T-helper 2 cell (primary cell): ENCODE measurements at places on chromosomes 1 and 21.

- DNase-seq = no peak
Observed at GRCh38 chr1:227940791-227941241, 6.9 kb downstream of the WNT9A start.

- no peak for DNase-seq
Observed at GRCh38 chr1:77039739-77040138, 172.5 kb downstream of the ST6GALNAC5 start.

DNA sequence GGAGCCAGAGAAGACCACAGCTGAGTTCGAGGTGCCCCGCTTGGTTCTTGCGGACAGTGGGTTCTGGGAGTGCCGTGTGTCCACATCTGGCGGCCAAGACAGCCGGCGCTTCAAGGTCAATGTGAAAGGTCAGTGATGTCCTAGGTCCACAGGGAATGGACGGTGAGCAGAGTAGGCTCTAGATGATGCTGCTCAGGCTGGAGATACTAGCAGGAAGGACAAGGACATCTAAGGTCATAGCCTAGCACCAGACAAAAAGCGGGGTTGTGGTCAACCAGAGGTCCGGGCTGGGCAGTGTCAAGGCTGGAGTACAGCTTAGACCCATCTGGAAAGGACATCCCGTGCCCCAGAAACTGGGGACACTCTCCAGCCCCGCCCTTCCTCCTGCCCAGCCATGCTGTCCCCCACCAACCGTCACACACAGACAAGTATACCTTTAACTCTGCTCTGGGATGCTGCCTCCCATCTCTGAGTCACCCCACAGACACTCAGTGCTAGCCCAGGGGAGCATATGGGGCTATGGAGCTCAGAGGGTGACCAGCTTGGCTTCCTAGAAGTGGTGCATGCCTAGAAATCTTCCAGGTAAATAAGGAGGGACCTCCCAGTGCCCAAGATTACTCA is 8.7 kb downstream of the TIE1 start:
- no peak for DNase-seq

GRCh38 chr21:29091033-29091432 is 17.6 kb upstream of the CCT8 start:
- DNase-seq = no peak

DNA sequence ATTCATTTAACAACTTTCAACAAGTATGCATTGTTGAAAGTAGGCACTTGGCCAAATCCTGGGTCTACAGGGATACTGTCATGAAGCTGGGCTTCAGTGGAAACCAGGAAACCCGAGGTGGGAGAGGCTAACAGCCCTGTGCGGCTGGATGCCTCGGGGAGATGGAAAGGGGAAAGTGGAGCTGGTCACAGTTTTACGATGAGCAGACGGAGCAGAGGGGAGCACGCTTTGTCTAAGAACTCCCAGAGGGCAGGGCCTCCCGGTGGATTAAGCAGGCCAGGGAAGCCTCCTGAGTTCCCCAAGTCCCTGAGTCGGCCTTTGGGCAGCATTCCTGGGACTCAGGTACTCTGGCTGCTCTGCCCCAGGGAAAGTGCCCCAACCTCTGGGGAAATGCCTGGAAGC is 23.8 kb downstream of the STUM start:
- no peak for DNase-seq

DNA sequence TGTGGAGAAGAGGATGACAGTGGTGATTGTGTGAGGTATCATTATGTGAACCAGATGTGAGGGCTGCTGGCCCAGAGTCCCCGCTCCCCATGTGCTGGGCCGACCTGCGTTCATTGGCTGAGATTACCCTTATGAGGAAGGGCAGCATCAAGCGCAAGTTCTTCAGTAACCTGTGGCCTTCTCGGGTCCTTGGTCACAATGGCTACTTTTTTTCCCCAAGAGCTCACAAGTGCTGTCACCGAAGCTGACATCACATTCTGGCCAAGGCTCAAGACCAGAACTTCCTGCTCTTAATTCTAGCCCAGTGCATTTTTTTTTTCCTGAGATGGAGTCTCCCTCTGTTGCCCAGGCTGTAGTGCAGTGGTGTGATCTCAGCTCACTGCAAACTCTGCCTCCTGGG is 262.9 kb downstream of the RHOU start:
- DNase-seq = no peak

GRCh38 chr21:34822942-34823341 is 154.1 kb downstream of the CLIC6 start:
- no peak for DNase-seq

- DNase-seq = no peak
Observed at GRCh38 chr1:39592069-39592468, 15.5 kb upstream of the PABPC4 start.

DNA sequence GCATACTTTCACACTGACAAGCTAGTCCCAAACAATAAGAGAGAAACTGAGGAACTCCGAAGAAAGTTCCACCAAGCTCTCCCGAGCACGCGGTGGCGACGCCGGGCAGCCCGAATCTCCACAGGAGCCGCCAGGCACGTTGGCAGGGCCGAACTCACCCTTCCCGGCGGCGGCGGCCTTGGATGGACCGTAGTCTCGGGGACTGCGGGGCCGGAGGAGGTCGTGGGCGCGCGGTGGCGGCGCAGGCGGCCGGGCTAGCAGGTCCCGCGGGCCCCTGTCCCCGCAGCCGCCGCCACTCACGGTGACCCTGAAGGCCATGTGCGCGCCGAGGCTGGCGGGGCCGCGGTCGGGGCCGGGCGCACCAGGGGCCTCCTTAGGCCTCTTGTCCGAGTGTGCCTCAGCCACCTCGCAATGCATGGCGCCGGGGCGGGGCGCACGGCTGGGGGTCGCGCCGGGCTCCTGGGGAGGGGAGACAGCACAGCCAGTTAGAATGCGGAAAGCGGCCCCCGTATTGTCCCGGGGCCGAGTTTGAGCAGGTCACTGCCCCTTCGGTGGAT is 1.2 kb downstream of the GLIS1 start:
- no peak for DNase-seq

DNA sequence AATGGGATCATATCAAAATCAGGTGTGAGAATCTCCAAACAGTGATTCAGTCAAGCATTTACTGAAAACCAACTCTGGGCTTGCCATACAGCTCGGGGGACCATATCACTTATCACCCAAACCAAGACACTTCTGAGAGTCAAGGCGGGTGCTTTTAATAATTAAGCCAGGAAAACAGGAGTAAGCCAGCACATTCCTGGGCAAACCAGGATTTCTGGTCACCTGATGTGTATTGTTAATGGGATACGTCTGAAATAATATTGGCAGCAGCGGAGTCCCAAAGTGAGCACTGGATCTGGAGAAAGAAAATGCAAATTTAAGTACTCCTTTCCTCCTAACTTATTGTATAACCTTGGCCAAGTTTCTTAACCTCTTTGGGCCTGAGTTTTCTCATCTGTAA is 17.6 kb downstream of the OSCP1 start:
- no peak for DNase-seq

DNA sequence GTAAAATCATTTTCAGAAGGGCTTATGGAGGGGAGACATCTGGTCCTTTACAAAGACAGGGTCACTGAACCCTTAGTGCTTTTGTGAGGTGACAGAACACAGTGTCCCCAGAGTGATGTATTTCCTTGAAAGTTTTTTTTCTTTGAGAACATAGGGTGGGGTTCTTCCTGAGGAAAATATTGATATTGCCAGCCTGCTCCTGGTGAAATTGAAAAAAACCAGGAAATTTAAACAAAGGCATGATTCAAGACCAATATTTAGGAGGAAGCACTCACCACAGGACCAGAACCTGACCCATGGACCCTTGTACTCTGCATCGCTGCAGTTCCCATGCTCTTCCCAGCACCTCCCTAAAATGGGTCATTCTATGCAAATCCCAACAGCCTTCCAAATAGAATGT is 63.7 kb downstream of the ST6GALNAC3 start:
- no peak for DNase-seq

- no peak for DNase-seq
Observed at GRCh38 chr1:13722808-13723360, 22.9 kb downstream of the PRDM2 start.

DNA sequence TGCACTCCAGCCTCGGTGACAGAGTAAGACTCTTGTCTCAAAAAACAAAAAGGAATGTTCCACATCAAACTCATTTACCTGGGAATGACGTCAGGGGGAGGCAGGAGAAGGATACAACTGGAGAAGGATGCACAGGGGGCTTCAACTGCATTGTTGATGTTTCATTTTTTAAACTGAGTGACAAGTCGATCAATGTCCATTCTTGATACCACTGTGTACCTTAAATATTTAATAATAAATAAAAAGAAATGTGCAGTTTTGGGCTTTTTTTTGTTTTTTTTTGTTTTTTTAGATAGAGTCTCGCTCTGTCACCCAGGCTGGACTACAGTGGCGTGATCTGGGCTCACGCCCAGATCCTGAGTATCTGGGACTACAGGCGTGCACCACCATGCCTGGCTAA is 35.8 kb downstream of the PLEKHO1 start:
- no peak for DNase-seq

DNA sequence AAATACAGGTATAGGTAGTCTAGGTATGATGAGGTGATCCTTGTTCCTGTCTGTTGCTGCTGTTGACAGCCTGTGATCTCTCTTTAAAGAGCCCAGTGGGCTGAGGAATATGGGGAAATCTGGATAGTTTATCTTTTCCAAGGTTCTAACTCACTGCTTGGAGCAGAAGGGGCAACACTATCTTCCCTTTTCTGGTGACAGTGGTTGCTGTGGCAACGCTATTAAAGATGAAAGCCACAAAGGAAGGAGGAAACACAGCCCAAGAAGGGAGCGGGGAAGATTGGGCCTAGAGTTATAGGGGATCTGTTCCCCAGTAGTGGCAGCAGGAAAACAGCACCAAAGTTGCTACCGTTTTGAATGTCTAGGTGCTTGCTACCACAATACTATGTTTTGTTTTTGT is 8.8 kb downstream of the PCP4L1 start:
- DNase-seq = no peak

DNA sequence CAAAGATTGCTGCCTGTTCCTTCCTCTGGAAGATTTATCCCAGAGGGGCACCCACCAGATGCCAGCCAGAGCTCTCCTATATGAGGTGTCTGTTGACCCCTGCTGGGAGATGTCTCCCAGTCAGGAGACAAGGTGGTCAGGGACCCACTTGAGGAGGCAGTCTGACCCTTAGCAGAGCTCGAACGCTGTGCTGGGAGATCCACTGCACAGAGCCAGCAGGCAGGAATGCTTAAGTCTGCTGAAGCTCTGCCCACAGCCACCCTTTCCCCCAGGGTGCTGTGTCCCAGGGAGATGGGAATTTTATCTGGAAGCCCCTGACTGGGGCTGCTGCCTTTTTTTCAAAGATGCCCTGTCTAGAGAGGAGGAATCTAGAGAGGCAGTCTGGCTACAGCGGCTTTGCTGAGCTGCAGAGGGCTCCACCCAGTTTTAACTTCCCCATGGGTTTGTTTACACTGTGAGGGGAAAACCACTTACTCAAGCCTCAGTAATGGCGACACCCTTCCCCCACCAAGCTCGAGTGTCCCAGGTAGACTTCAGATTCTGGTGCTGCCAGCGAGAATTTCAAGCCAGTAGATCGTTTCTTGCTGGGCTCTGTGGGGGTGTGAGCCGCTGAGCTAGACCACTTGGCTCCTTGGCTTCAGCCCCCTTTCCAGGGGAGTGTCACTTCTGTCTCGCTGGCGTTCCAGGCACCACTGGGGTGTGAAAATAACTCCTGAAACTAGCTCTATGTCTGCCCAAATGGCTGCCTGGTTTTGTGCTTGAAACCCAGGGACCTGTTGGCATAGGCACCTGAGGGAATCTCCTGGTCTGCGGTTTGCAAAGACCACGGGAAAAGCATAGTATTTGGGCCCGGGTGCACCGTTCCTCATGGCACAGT is 51.1 kb upstream of the PDC start:
- no peak for DNase-seq

DNA sequence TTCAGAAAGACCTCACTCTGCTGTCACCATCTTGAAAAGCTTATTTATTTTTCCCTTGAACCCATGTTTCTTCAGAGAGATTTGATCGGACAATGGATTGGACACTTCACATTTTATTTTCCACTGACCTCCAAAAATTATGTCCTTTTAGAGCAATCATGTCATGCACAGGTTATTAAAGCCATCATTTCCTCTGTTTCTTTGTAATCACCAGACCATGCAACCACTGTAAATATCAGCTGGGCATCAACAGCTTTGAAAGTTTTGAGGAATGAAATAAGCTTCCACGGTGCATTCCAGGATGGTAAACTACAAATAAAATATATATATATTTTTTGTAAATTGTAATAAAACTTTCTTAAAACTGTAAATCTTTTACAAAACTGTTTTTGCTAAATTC is 144.1 kb upstream of the ADAMTS5 start:
- no peak for DNase-seq

GRCh38 chr21:18298228-18298627 is 53.6 kb downstream of the CHODL start:
- DNase-seq = no peak

DNA sequence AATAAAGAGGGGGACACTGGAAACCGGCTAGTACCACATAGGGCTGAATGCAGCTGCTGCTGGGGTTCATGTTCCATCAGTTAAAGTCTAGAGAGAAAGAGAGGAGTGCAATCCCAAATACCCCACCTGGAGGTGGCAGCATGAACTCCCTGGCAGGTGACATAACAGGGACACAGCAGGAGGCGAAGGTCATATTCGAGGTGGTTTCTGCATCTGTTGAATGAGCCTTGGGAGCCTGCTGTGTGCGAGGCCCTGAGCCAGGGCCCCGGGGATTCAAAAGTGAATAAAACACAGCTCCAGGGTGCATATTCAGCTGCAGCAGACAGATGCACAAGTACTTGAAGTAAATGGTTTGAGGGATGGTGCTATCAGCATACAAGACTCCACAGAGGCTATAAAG is 456.8 kb downstream of the SETD4 start:
- DNase-seq = no peak

DNA sequence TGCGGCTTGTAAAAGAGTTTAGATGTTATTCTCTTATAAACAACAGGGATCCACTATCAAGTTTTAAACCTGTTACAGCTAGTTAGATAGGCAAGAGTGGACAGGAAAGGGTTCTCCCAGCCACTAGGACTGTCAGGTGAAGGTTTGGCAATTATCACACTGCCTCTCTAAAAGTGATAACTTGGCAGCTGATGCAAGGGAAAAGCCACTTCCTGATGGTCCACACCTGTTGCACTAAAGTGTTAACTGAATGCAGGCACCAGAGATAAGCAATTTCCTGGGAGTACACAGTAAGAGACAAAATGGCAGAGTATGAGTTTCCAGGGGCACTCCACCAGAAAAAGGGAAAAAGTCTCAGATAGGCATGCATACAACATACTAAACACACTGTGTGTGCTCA is 99.4 kb downstream of the VAV3 start:
- no peak for DNase-seq

GRCh38 chr1:27408151-27408550 is 15.7 kb downstream of the GPR3 start:
- no peak for DNase-seq

DNA sequence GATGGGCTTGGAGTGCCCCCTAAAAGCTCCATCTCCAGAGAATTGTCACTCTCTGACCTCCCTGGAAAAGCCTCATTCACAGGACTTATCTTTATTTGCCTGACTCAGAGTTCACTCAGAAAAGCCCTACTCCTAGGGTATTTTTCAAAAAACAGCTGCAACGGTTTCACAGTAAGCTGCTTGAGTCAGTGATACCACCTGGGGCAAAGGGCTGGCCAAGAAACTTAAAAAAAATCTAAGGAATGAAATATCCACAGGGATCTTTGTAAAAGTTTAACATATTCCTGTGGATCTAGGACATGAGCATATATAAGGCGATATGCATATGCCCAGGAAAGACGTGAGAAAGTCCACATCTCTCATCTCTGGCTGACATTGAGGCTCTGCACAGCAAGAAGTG is 33.8 kb upstream of the TSPAN2 start:
- DNase-seq = no peak
